ENCODE measurements at places on chromosomes 3 and 15.

DNA sequence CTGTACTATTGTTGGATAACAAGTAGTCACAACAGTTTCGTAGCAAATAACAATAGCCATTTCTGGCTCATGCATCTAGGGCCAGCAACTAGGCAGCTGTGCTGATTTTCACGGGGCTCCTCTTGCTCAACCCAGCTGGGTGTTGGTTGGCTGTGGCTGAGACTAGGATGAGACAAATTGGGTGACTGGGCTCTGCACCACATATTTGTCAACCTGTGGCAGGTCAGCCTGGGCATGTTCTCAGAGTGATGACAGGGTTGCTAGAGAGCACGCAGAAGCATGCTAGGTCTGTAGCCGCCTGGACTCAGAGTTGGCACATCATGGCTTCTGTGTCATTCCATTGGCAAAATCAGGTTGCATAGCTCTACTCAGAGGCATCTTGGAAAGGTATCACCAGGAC lies 175.9 kb downstream of the OTOL1 start:
- DNase-seq, result no peak

- DNase-seq, result no peak
Measured at GRCh38 chr3:46471371-46471914, 6.7 kb upstream of the LTF start.

GRCh38 chr15:69862540-69862939 lies 235.2 kb downstream of the TLE3 start:
- DNase-seq, result no peak

DNA sequence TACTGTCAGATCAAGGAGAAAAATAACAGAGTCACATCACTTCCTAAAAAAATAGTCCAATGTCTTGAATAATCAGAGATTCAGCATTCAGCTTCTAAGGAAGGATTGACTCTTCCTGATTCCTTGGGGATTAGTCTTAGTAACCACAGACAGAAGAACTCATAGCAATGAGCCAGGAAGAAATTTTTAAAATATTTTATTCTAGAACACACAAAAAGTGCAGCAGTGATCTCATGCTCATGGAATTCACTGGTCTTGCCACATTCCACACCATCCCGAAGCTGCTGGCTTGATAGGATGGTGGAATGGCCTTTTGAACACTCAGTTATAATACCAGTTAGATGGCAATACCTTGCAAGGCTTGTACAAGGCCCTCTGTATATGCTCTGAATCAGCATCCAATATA lies 43.0 kb upstream of the ABI3BP start:
- DNase-seq, result no peak

GRCh38 chr3:138394686-138395085 lies 39.7 kb upstream of the ESYT3 start:
- no peak for DNase-seq

- no peak for DNase-seq
Measured at GRCh38 chr3:63523100-63523499, 129.4 kb upstream of the SNTN start.

DNA sequence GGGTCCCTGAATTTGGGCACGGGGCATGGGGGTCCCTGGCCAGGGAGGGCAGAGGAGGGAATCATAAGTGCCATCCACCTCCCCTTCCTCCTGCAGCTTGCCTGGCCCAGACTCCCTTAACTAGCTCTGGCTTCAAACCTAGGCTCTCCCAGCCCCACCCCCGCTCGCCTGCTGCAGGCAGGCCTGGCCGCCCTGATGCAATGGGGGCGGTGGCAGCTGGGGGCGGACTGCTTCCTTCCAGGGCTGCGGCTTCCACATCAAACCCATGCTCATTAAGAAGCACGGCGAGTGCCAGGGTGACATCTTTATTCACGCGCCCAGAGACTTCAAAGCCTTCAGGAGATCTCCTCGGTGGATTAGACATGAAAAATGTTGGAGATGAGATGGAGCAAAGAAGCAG lies 123.1 kb downstream of the TPRA1 start:
- no peak for DNase-seq

DNA sequence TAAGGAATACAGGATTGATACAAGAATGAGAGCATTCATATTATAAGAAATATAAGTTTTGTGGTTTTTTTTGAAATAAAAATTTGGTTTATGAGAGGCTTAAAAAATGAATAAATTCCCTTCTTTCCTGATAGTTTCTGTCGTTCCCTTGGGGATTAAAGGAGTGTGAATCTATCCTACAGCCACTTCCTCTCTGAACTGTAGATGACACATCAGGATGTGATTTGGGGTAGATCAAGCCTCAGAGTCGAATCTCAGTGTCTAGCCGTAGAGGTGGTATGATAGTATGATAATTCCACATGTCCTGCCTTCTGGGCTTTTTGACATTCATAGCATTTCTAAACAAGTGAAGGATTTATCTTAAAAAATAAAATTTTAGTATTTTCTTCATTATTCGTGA lies 343.1 kb downstream of the LPP start:
- no peak for DNase-seq

- peak; percentile 22 for DNase-seq
Measured at GRCh38 chr3:180048103-180048502, 11.4 kb upstream of the PEX5L start.

GRCh38 chr3:41320953-41321641 lies 121.8 kb downstream of the CTNNB1 start:
- no peak for DNase-seq
